ENCODE measurements at places on chromosomes 2 and 18. TPM values are rescaled to one million over a fixed set of nuclear protein-coding genes. Genes with fewer than 3 reads are reported as not detected.

GRCh38 chr2:235218486-235218907 is 266.7 kb downstream of the SH3BP4 start:
- no peak for DNase-seq

The THSD7B gene
- total RNA-seq: not detected

DNA sequence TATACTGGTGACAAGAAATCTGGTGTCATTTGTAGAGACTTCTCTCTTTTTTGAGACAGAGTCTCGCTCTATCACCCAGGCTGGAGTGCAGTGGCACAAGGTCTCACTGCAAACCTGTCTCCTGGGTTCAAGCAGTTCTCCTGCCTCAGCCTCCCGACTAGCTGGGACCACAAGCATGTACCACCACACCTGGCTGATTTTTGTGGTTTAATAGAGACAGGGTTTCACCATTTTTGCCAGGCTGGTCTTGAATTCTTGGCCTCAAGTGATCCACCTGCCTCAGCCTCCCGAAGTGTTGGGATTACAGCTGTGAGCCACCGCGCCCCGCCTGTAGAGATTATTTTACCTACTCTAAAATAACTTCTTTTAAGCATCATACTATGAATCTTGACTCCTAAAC is 6.5 kb downstream of the HNRNPLL start:
- no peak for DNase-seq

- peak; percentile 75 for DNase-seq
Measured at GRCh38 chr2:205858881-205859441, 176.7 kb downstream of the NRP2 start.

DNA sequence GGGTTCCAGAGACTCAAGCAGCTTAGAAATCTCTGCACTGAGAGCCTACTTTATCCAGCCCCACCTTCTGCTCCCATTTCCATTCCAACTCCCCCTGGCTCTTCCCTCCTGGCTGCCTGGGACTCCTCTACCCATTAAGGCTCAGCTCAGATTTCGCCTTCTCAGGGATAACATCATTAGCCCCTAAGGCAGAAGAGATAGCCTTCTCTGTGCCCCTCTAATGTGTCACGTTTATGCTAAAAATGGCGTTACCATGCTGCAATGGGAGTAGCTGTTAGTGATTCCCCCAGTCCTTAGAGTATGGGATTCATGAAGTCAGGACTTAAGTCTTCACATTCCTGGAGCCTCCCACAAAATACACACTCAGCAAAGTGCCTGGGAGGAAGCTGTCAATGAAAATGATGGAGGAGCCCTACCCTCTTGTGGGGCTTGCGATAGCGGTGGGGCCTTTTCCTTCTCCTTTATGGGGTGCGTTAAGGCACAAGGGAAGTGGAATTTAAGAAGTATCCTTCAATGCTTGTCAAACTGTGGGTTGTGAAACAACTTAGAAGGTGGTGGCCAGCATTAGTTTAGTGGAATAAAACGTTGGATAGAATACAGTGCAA is 144.7 kb upstream of the COPS8 start:
- DNase-seq: no peak

The REG3G gene
- total RNA-seq: not detected

The TMEM87B gene
- 20.7 TPM for total RNA-seq

The KIF1A gene
- total RNA-seq: not detected

The PLCL1 gene
- total RNA-seq: not detected

DNA sequence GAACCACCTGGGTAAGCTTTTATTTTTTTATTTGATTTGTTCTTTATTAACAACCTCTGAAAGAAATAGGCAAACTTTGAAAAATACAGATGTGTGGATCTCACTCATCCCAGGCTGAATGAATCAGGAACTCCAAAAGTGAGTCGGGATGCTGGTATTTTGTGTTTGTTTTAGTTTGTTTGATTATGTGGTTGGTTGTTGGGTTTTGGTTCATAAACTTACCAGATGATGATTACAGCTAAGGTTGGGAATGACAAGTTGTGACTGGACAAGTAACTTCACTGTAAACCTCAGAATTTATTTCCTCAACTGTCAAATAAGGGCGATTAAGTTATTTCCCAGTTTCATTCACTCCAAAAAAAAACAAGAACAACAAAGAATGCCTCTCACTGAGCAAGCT is 80.5 kb upstream of the KIF5C start:
- DNase-seq: peak; percentile 10

The C2orf78 gene
- not detected for total RNA-seq

The KCNJ13 gene
- total RNA-seq: not detected

The TEX44 gene
- total RNA-seq: not detected

DNA sequence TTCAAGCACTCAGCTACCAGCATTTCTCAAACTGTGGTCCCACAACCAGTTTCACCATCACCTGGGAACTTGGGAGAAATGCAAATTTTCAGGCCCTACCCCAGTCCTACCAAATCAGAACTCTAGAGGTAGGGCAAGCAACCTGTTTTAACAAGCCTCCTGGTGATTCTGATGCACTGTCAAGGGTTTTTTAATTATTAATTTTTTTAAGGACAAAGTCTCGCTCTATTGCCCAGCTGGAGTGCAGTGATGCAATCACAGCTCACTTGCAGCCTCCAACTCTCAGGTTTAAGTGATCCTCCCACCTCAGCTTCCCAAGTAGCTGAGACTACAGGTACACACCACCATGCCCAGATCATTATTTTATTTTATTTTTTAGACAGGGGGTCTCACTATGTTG is 7.8 kb downstream of the ACMSD start:
- no peak for DNase-seq

DNA sequence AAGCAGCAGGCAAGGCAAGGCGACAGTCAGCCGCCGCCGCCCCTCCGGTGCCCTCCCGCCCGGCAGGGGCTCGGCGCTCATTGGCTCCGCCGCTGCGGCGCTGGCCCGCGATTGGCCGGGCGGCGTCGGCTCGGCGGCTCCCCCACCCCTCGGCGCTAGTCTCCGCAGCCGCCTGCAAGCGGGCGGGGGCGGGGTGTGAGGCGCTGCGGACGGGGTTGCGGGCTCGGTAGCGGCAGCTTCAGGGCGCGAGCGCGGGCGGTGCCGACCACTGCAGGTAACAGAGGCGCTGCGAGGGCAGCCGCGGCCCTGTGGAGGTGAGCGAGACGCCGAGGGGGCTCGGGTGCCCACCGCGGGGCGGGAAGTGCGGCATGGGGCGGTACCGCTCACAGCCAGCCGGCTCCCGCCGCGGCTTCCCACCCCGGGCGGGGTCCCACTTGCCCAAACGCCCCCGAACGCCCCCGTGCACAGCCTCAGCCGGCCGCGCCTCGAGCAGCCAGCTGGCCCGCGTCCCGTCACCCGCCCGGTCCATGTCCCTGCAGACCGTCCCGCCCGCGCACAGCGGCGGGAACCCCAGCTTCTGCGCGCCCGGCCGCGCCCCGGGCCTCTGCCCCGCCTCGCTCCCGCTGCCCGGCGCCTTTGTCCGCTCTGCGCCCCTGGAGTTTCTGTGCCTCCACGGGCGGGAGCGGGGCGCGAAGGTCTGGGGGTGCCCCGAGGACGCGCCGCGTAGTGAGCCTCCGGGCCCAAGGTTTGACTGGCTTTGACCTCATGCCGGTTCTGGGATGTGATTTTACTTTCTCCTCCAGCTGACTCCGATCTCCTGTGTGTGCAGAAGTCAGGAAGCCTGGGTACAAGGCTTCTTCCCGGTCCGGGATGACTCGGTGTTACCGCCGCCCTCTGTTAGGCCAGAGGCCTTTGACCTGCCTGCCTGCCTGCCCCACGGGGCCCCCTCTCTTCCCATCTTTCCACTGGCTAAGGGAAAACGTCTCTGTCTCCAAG is at the start of gene SANBR:
TSS of gene SANBR (plus strand) at position 158 of the 996 bp plus-strand sequence. CDS start 4,480 bp downstream, outside the sequence.
- peak; percentile 96 for DNase-seq

The NDUFS1 gene
- total RNA-seq: 75.5 TPM

The IL1F10 gene
- not detected for total RNA-seq

- DNase-seq: peak; percentile 5
Measured at GRCh38 chr2:222656526-222657446, 894 bp upstream of the FARSB start.

DNA sequence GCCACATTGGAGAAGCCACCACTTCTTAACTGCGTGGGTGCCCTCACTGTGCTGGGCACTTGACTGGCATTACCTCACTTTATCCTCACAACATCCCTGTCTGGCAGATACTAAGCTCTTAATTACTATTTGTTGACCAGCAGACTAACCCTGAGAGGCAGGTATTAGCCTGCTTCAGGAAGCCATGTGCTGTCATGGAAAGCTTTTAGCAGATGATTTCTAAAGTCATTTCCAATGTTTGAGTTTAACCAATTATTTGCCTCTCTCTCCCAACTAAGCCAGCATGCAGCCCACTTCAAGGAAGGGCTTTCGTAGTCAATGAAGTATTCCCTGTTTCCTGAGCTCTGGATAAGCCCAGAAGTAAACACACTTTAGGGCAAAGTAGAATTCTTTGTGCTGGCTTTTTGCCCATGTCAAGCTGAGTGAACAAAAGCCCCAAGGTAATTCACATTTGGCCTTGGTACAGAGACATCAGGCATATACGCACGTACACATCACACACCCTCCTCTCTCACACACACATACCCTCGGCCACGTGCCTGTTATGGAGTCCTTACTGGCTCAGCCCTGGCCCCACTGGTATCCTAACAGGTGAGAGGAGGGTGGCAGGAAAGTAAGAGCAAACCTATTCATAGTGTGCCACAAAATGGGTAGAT is 108.6 kb downstream of the C1D start:
- no peak for DNase-seq

- DNase-seq: no peak
Measured at GRCh38 chr2:16487686-16488085, 177.9 kb downstream of the CYRIA start.

The SAG gene
- total RNA-seq: not detected

GRCh38 chr2:232457121-232458011 is 1.4 kb downstream of the ALPI start:
- DNase-seq: no peak

DNA sequence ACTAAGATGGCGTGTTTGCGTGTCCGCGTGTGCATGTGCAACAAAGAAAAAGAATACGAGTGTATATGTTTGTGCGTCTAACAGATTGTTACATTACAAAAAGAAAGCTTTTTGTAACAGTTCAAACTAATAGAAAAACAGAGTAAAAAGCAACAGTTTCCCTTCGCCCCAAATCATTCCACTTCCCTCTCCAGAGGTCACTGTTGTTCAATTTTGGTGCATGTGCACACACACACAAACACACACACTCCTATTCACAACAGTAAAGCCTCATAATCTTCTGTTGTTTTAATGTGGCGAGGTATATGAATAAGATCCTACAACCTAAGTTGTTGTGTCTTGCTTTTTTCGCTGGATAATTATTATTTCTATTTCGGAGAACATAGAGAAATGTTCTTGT is 357.3 kb upstream of the SLC8A1 start:
- DNase-seq: no peak

GRCh38 chr18:59324623-59324971 is 6.1 kb upstream of the CPLX4 start:
- no peak for DNase-seq

The IL1B gene
- not detected for total RNA-seq

DNA sequence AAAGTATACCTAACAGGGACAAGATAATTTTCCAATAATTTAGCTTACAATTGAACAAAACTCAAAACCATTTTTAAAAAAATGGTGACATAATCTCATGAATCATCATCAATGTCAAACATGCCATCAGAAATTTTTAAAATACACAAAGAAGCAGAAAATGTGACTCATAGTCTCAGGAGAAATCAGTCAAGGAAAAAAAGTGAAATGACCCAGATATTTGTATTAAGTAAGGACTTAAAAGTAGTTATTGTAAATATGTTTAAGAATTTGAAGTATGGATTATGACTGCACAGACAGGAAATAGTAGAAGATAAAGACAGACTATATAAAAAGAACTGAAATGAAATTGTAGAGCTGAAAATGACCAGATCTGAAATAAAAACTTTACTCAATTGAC is 473.9 kb upstream of the SYT4 start:
- no peak for DNase-seq

- no peak for DNase-seq
Measured at GRCh38 chr2:218145124-218145523, 19.3 kb downstream of the CXCR2 start.

DNA sequence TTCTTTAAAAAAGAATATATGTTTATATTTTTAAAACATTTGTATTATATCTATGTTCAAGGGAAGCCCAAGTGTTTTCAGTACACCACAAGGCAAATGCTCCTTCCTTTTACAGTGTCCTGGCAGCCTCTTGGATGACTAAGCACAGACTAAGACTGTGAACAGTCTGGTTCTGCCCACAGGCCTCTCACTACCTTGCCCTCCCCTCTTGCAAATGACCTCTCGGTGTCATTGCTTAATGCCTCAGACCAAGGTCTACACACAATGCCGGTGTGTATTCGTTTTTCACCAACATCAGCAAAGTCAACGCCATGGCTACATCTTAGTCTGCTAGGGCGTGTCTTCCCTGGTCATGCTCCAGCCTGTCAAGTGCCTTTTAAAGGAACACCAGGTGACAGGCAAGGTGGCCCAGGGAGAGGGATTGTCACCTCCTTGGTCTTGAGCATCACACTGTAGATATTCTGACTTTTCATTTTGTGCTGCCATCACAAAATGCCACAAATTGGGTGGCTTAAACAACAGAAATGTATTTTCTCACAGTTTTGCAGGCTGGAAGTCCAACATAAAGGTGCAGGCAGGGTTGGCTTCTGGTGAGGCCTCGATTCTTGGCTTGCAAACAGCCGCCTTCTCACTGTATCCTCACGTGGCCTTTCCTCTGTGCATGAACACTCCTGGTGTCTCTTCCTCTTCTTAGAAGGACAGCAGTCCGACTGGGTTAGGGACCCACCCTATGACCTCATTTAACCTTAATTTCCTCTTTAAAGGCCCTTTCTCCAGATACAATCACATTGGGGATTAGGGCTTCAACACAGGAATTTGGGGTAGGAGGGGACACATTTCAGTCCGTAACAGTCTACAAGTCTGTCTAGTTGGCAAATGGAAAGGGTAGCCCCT is 266.5 kb downstream of the KLHL29 start:
- DNase-seq: peak; percentile 19

- DNase-seq: peak; percentile 76
Measured at GRCh38 chr2:37827911-37828511, 97.1 kb upstream of the RMDN2 start.

The AGXT gene
- total RNA-seq: not detected

The B3GNT7 gene
- 1.4 TPM for total RNA-seq

- no peak for DNase-seq
Measured at GRCh38 chr18:63137999-63138435, 181.6 kb downstream of the BCL2 start.

DNA sequence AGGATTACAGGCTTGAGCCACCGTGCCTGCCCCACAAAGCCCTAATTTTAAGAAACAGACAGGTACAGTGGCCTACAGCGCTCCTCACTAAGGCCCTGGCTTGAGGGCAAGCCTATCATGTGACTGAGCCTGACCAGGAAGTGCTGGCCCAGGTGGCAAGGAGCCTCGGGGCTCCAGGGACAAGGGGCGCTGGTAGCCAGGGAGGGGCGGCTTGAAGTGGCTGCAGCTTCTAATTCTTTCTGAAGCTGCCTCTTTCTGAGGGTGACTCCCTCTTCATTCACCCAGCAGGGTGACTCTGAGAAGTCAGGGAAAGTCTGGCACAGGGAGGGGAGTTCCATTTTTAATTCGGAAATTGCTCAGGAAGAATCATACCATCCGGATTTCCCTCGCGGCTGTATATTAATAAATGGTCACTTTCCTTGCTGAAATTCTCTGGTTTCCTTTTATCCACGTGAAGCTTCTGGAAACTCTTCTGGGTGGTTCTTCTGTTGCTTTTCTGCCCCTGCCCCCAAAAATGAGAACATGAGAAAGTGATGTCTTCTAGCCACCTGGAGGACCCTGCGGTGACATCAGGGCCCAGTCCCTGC is 115.7 kb downstream of the FAM210A start:
- no peak for DNase-seq

The CXCR4 gene
- total RNA-seq: not detected

The MAPK4 gene
- not detected for total RNA-seq

- DNase-seq: no peak
Measured at GRCh38 chr2:12488352-12489318, 228.1 kb upstream of the TRIB2 start.

The RAB6D gene
- total RNA-seq: not detected

The LRRC30 gene
- not detected for total RNA-seq
